ENCODE measurements at places on chromosomes 5 and 9. TPM values are rescaled to one million over a fixed set of nuclear protein-coding genes. Genes with fewer than 3 reads are reported as not detected.

QRFP gene
- not detected for total RNA-seq

DNA sequence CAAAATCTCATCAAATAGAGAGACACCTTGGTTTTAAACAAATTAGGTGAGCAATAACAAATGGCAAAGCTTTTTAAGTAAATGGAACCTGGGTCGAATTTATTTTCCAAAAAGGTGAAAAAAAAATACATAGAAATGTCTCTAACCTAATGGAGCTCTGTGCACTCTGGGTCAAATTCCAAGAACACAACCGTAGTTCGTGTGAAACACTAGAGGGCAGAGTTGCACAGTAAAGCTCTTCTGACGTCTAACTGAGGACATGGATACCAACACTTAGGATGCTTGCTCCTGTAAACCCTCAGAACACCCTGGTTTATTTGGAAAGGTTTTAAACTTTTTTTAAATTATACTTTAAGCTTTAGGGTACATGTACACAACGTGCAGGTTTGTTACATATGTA is 18.9 kb downstream of the MARCHF11 start:
- peak; percentile 73 for DNase-seq

GRCh38 chr9:133494636-133495326 is 15.9 kb upstream of the SLC2A6 start:
- no peak for DNase-seq

- peak; percentile 8 for DNase-seq
Measured at GRCh38 chr9:87445646-87446045, 52.0 kb upstream of the DAPK1 start.

PCDHA4 gene
- total RNA-seq, result 0.77 TPM

DNA sequence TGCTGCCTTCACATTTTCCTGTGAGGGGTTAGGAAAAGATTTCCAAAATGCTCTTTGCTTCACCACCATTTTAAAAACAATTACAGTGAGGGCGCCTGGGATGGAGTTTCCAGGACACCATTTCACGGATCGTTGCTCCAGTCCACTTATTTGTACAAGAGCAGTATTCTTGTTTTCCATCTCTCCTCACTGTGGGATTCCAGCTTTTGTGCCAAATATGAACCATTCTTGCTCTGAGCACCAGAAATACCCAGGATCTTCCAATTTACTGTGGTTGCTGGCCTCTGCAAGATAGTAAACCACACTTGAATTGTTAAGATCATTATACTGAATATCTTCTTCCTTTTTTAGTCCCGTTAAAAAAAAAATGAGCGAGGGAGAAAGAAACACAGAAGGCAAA is 899.5 kb downstream of the TLE1 start:
- DNase-seq, result no peak

DNA sequence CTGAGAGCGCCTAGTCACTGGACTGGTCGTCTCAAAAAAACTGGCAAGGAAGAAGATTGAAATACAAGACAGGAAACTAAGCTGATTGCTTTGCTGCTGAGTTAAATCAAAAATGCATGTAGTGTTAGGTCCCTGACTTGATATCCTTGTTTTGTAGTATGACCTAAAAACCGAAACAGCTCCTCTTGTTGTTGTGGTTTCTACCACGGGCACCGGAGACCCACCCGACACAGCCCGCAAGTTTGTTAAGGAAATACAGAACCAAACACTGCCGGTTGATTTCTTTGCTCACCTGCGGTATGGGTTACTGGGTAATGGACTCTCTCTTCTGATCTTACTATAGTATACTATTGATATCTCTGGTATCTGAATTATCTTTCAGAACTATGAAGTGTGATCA is 4.3 kb downstream of the MTRR start:
- no peak for DNase-seq

- peak; percentile 47 for DNase-seq
Measured at GRCh38 chr5:75734913-75735789, 17.9 kb upstream of the POC5 start.

- DNase-seq, result no peak
Measured at GRCh38 chr9:125434986-125435775, 173.6 kb downstream of the GAPVD1 start.

DNA sequence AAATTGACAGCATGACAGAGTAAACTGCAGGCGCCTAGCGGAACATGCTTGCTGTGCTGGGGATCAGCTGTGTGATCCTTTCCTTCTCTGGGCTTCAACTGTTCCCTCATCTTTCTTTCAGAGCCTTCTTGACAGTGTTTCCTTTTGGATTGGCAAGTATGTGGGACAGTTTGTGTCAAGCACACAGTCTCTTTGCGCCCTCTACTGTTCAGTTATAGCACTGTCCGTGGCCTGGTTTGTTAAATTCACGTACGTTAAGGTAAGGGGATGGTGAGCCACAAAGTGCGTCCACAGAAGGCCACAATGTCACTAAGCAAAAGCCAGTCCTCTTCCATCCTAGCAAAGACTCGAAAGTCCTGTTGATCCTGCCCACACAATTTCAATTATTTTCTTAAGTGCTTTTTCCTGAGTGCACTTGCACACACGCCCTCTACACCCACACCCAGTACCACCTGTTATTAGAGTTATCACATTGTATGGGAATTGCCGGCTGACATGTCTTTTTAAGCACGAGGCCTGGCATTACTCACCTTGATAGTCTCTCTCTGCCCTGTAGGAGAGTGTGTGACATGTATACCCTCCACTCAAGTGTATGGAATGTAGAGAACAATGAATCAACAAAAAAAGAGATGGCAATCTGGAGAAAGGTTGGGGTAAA is 22.5 kb upstream of the PTPN3 start:
- peak; percentile 84 for DNase-seq
